Activated CD4-positive, alpha-beta T cell treated with anti-CD3 and anti-CD28 coated beads for 36 hours (primary cell): ENCODE measurements at places on chromosomes 11 and 22. TPM values are rescaled to one million over a fixed set of nuclear protein-coding genes. Genes with fewer than 3 reads are reported as not detected.

- no peak for DNase-seq
Measured at GRCh38 chr11:125999234-125999880, 53.5 kb downstream of the VSIG10L2 start.

DNA sequence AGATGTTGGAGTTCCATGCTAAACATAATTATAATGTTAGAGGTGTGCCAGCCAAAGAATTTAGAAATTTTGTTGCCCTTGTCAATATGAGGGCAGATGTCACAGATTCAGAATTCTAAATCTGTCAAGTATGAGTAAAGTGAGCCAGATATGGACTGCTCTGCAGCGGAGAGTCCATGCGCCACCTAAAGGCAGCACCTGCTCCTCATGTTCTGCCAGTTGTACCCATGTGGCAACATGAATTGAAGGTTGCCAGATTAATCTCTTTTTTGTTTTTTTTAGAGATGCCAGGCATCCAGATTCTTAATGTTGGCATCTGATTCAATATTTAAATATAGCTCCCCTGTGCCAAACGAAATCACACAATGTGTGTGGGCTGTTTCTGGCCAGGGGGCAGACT, 678.6 kb upstream of the ANO5 start:
- DNase-seq = peak; percentile 7

Gene HOATZ
- not detected for total RNA-seq

Gene OR5M11
- total RNA-seq = not detected

DNA sequence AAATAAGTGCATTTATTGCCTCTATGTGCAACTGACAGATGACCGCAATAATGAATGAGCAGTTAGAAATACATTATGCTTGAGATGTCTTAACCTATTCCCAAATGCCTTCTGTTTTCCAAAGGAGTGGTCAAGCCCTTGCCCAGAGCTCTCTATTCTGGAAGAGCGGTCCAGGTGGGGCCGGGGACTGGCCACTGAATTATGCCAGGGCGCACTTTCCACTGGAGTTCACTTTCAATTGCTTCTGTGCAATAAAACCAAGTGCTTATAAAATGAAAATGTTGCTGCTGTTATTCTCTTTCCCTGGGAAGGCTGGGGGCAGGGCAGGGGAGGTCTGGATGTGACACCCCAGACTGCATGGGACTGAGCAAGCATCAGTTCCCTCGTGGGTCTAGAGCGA, 11.0 kb downstream of the NEFH start:
- no peak for DNase-seq

GRCh38 chr11:124398924-124399323, at the start of gene OR8B3:
Gene OR8B3 (minus strand): TSS chr11:124399024. CDS start chr11:124397351, 1,673 bp downstream.
- DNase-seq = no peak

DNA sequence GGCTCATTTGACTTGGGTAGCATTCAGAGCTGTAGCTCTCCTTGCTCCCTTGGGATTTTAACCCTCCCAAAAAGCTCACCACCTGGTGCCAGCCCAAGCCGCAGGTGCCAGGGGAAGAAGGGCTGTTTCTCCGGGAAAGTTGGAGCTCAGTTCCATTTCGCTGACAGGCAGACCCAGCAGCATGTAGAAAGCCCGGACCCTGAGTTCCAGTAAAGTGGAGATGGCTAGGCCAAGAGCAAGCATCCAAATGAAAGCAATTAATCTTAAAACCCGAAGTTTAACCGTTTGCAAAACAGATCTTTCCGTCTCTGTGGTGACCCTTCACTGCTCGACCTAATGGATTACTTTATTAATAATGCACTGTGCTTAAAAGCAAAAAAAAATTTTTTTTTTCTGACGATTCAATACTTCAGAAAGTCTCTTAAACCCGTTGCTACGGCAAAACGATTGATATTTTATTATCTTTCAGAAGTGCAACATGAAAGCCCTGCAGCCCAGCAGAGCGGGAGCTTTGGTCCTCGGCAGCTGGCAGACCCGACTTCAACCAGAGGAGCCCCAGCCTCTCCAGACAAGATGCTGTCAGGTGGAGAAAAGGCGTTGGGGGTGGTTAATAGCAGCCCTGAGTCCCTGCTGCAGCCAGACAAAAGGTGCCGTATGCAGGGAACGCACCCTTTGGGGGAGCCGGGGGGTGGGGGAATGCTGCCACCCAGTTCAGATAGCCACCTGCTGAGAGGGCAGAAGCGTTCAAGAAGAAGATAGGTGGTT, 3.3 kb downstream of the LMO1 start:
- DNase-seq = no peak

DNA sequence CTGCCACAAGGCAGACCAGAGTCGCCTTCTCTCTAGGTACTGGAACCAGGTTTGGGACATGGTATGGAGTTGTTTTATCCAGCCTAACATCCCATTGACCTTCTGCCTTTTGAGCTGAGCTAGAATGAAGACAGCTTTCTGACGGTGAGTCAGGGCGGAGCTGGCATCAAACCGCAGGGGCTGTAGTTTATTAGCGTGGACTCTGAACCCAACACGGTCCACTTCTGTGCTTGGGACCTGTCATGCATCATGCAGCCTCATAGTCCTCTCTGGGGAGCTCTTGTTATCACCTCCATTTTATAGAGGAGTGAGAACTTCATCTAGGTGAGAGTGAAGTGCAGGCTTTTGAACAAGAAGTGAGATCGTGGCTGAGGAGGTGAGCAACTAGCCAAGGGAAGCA, 8.3 kb downstream of the GAL3ST1 start:
- no peak for DNase-seq

DNA sequence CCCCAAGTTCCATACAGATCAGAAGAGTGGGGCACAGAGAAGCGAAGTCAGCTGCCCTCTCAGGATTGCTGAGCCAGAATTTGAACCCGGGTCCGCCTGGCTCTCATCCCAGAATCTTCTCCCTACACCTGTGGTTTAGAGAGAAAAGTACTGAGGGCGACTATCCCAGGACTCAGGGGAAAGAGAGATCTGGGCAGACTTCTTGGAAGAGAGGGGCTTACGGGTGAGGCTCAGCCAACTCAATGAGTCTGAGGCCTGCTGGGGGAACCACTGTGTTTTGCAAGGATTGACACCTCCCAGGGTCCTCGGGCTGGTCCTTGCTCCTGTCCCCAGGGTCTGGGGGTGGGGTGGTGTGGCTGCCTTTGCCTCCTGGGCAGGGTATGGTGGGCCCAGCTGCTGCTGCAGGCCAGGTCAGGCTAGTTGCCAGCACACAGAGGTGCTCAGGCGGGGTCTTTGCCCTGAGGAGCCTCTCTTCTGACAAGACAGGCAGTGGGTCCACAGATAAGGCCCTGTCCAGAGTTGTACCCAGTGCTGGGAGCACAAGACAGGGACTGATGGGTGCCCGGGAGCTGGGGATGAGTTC, 1.2 kb downstream of the CAPN5 start:
- no peak for DNase-seq

DNA sequence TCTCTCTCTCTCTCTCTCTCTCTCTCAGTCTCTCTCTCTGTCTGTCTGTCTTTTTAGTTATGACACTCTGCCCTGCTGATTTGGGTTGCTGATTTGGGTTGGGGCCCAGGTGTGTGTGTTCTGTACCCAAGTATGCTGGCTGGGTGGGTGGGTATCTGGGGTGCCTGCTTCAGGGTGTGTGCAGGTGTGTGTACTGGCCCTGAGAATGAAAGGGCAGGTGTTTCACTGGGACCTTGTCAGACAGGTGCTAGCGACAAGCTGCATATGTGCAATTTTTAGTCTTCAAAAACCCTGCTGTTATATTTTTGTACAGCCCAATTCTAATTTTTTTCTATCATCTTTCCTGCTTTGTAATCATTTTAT, 943 bp downstream of the CSF2RB start:
- no peak for DNase-seq

Gene CCT8L2
- total RNA-seq = not detected

- DNase-seq = no peak
Measured at GRCh38 chr22:35328472-35328885, 28.8 kb downstream of the TOM1 start.

DNA sequence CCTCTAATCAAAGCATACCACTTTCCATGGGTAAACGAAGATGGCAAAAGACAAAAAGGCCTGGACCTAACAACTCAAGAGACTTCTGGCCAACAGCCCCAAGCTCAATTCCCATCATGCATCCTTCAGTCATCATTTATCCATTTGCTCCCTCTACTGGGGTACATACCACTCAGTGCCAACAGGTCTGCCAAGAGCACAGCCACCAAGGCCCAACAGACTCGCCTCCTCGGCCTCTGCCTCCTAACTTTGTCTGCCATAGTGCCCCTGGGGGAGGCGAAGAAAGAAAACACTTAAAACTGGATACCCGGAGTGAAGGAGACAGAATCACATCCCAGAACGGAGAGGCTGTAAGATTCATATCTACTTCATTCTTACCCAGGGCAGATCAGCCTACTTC, 1.1 kb downstream of the HYOU1 start:
- peak; percentile 30 for DNase-seq

- peak; percentile 32 for DNase-seq
Measured at GRCh38 chr11:47716692-47717091, 1.5 kb upstream of the AGBL2 start.

- DNase-seq = no peak
Measured at GRCh38 chr11:76789443-76789719, 6.2 kb downstream of the TSKU start.

DNA sequence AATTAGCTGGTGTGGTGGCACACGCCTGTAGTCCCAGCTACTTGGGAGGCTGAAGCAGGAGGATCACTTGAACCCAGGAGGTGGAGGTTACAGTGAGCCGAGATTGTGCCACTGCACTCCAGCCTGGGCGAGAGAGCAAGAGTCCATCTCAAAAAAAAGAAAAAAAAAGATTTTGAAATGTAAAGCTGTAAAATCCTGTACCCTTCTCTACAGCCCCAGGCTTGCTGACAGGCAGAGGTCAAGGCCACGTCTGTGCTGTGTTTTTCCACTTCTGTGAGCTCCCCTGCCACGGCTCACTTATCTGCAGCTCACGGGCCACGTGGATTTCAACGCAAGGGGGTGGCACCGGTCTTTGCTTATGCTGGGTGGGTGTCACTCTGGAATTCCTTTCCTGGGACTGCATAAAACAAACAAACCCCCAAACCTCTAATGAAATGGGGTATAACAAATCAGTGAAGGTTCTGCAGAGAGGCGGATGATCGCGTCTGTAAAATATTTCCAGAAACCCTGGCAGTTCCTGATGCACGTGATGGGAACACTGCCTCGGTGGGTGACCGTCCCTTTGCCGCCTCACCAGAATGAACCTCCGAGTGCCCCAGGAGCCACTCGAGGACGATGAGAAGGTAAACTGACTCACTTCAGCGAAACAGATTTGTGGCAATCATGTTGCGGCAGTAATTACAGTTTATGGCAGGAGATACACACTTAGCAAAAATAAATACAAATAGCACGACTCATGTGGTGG, 44.0 kb upstream of the ATXN10 start:
- no peak for DNase-seq

Gene TESMIN
- 3.5 TPM for total RNA-seq

DNA sequence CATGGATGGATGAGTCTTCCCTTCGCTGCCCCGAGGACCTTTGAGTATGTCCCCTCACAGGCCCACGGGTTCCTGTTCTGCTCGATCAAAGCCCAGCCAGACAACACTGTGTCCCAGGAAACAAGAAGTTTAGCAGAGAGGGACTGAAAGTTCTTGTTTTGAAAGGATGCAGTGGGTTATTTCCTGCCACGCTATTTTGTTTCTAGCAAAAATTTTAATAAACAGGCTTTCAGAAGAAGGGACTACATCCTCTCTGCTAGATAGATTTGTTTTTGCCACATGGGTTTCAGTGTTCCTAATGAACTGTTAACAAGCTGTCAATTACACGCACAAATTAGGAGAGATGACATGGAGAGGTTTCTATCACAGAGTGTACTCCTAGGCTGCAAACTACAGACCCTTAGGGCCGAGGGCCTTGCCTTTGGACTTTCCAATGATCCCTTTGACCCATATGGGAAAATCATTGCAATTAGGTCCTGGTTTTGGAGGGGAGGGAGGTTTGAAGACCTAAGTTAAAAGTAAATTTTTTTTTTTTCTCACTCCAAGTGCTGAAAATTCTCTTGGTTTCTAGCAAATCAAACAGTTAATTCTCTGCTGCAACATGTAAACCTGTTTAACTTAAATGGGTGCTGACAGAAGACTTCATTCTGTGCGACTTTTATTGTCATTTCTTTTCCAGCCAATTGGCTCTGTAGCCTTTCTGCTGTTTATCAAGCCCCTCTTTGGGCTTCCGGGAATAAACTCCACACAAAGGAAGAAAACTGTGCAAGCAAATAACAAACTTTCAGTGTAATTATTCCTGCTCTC, 81.4 kb downstream of the RCN1 start:
- DNase-seq = no peak

DNA sequence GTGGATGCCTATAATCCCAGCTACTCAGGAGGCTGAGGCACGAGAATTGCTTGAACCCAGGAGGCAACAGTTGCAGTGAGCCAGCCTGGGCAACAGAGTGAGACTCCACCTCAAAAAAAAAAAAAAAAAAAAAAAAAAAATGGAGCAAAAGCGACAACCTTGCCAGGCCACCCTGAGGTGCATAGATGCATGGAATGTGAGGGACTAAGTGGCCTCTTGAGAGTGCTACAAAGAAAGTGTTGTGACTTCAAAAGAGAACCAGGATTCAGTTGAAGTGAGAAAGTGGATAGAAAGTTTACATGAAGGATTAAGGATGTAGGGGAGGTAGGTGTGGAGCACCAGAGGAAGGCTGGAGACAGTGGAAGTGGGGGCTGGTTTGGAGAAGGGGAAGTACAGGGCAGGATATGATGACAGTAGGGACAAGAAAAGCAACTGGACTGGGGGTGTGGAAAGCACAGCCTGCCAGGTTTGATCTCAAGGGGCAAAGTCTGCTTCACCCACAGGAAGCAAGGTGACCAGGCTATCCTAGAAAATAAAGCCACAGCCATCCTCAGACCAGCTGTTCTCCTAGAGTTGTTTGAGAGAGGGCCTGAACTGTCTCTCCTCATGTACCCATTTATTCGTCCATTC, 36.0 kb upstream of the OLFML1 start:
- DNase-seq = no peak

Gene CSKMT
- total RNA-seq = 12.6 TPM

DNA sequence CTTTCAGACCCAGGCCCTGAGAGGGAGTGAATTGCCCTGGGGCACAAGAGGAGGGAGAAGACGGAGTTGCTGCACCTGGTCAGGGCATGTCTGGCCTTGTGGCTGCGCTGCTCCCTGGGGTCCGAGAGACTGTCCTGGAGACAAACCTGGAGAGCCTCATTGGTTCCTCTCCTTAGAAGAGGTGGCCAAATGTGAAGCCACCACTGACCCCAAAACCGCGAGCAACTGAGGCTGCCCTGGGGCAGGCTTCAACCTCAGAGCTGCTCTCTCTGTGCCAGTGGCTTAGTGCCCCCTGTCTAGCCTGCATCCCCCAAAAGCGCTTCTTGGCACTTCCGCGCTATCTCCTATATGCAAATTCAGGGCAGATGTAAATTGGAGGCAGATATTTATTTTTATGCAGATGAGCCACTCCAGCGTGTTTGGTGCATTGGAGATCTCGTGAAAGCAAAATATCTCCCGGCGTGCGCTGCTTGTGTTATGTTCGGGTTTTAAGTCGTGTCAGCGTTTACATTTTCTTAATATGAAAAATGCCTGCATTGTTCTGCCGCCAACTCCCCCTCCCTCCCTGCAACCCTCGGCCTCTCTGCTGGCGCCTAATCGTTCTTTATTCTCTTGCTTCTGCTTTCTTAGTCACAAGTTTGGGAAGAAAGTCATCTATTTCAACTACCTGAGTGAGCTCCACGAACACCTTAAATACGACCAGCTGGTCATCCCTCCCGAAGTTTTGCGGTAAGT, 69.5 kb downstream of the ARHGAP8 start:
- DNase-seq = no peak
